Peyer's patch (tissue), 4 donors: ENCODE measurements at places on chromosomes 4 and X. TPM values are rescaled to one million over a fixed set of nuclear protein-coding genes. Genes with fewer than 3 reads are reported as not detected.

- H3K27ac ChIP-seq, result no peak overlapping the region
- H3K27me3 ChIP-seq, result no peaks in the 10 kb centered on the region
- no peaks in the 10 kb centered on the region for H3K36me3 ChIP-seq
- H3K4me3 ChIP-seq, result no peak overlapping the region
- no peaks in the 10 kb centered on the region for H3K4me1 ChIP-seq
- no peak for DNase-seq
These were observed 68.3 kb downstream of the MANBA start for GRCh38 chr4:102692474-102692873.

DNA sequence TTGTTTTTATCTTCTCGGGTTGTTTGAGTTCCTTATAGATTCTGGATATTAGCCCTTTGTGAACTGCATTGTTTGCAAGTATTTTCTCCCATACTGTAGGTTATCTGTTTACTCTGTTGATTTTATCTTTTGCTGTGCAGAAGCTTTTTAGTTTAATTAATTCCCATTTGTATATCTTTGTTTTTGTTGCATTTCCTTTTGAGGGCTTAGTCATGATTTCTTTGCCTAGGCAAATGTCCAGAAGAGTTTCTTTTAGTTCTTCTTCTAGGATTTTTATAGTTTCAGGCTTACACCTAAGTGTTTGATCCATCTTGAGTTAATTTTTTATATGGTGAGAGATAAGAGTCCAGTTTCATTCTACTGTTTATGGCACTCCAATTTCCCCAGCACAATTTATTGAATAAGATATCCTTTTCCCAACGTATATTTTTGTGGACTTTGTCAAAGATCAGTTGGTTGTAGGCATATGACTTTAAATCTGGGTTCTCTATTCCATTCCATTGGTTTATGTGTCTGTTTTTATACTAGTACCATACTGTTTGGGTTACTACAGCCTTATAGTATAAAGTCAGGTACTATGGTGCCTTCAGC lies 54.3 kb downstream of the EGF start:
- H3K4me1 ChIP-seq, result no peaks in the 10 kb centered on the region
- H3K27ac ChIP-seq, result no peak overlapping the region
- H3K36me3 ChIP-seq, result no peaks in the 10 kb centered on the region
- H3K4me3 ChIP-seq, result no peak overlapping the region

DNA sequence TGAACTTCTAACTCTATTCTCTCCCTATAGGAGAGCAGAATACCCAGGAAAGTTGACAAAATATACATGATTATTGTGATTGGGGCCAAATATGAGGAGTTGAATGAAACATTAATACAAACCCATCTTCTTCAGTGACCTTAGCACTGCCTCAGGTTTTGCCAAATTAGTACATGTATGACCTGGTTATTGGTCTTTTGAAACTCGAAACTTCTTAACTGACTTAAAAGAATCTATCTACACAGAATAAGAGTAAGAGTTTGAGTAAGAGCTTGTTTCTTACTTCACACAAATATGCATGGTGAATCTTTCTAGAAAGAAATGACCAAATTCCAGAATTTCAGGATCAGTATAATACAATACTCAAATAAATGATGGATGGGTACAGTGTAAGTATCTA lies 213.0 kb upstream of the GK2 start:
- no peaks in the 10 kb centered on the region for H3K4me1 ChIP-seq
- H3K27ac ChIP-seq, result no peak overlapping the region
- no peaks in the 10 kb centered on the region for H3K36me3 ChIP-seq
- no peaks in the 10 kb centered on the region for H3K27me3 ChIP-seq
- H3K4me3 ChIP-seq, result no peak overlapping the region

DNA sequence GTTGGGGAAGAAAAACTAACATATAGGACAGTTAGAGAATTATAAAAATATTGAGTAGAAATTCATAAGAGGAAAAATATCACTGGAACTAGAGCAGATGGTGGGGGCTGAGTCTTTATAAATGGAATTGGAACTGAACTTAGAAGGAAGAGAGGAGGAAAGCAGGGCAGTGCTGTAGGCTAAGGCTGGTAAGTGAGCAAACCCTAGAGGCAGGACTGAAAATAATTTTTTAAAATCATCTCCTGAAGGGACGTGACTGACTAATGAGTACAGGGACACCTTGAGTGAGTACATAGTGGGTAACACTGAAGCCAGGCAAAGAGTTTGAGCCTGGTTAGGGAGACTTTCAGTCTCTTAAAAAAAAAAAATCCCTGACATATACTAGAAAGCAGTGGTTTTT lies 63.3 kb downstream of the GALNT7 start:
- H3K4me3 ChIP-seq, result no peak overlapping the region
- DNase-seq, result no peak

DNA sequence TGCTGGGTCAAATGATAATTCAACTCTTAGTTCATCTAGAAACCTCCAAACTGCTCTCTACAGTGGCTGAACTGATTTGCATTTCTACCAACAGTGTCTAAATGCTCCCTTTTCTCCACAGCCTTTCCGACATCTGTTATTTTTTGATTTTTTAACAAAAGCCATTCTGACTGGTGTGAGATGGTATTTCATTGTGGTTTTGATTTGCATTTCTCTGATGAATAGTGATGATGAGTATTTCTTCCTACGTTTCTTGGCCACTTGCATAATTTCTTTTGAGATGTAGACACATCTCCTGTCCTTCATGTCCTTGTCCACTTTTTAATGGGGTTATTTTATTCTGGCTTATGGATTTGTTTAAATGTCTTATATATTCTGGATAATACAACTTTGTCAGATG lies 298.2 kb upstream of the ARSJ start:
- H3K27me3 ChIP-seq, result no peaks in the 10 kb centered on the region
- no peaks in the 10 kb centered on the region for H3K36me3 ChIP-seq
- no peak overlapping the region for H3K4me3 ChIP-seq
- no peak overlapping the region for H3K27ac ChIP-seq
- no peak for DNase-seq
- no peaks in the 10 kb centered on the region for H3K4me1 ChIP-seq

DNA sequence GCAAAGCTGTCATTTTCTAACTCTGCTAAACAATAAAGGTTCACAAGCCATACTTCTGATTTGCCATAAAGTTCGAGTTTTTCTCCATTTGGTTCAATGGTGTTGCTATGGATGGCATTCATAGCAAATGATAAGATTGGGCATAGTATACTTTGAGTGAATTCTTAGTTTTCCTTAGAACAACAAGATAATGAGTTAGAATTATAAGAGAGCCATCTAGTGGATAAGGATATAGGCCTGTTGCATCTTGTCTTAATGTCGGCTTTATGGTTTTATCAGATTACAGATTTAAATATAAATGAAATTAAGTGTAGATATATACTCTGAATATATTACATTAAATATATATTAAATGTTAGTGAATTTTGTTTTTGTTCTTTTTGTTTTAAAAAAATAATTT lies 644.6 kb downstream of the IL1RAPL1 start:
- H3K27ac ChIP-seq, result no peak overlapping the region
- H3K4me1 ChIP-seq, result no peaks in the 10 kb centered on the region
- H3K36me3 ChIP-seq, result no peaks in the 10 kb centered on the region
- no peak overlapping the region for H3K4me3 ChIP-seq
- DNase-seq, result no peak

The ZGRF1 gene
- 3.6 TPM for total RNA-seq

The ARHGEF6 gene
- 29.7 TPM for total RNA-seq

The NALF2 gene
- total RNA-seq, result 0.35 TPM
